ENCODE measurements at places on chromosomes 7 and 10.

- no peak for DNase-seq
Measured at GRCh38 chr7:15073301-15073700, 170.8 kb upstream of the DGKB start.

- no peak for DNase-seq
Measured at GRCh38 chr7:9945131-9945530, 1028.5 kb upstream of the PHF14 start.

GRCh38 chr10:99926925-99927720 is 82.6 kb downstream of the DNMBP start:
- peak; percentile 65 for DNase-seq

- DNase-seq = peak; percentile 76
Measured at GRCh38 chr7:4683884-4684565, 1.9 kb downstream of the FOXK1 start.

DNA sequence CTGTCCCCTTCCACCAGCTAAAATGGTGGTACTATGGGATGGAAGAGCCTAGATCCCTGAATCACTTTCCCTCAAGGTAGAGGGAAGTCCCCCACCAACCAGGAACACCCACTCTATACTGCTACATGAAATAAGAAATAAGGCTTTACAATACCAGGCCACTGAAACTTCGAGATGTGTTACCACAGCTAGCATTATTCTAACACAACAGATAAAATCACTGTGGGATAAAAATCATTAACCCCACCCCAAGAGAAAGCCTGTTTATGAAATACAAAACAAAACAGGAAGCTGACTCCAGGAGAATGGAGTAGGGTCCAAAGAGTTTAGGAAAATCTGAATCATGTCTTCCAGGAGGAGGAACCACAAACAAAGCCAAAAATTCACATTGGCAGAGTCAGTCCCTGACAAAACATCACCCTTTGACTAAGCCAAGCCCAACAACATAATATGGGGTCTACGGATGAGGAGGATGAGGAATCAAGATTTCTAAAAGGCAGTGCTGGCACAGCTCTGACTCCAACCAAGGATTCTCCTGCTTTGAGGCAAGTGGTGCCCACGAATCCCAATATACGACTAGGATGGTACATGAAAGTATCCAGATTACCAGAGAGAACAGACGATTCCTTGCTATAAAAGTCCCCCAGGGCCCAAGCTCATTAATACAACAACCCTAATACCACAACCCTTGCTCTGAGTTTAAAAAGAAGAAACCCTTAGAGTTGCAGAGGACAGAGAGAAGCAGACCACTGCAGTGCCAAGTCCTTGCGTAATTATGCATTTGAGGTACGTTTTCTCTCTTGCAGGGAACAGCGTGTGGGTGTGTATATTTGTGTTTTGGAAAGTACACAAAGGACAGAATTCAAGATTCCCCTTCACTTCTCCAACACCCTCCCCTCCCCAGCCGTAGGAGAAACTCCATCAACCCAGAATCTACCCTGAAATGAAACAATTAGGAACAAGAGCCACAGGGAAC is 23.7 kb downstream of the XPNPEP1 start:
- peak; percentile 35 for DNase-seq

- no peak for DNase-seq
Measured at GRCh38 chr10:11993834-11994468, 48.7 kb downstream of the UPF2 start.

DNA sequence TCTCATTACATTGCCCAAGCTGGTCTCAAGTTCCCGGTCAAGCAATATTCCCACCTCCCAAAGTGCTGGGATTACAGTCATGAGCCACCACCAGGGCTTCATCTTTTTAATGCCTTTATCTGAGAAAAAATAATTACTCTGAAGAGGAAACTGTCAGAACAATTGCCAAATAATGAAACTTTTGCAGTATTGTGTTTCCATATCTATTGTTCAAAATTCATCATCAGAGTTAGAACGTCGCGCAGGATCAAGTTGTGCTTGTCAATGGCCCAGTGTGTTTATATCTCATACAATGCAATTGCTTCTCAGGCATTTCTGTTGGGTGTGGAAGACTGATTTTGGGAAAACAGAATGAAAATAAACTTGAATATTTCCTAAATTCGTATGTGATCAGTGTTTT is 143.1 kb downstream of the ARID5B start:
- DNase-seq = no peak

GRCh38 chr7:67788669-67789068 is 792.0 kb downstream of the TYW1 start:
- DNase-seq = no peak

DNA sequence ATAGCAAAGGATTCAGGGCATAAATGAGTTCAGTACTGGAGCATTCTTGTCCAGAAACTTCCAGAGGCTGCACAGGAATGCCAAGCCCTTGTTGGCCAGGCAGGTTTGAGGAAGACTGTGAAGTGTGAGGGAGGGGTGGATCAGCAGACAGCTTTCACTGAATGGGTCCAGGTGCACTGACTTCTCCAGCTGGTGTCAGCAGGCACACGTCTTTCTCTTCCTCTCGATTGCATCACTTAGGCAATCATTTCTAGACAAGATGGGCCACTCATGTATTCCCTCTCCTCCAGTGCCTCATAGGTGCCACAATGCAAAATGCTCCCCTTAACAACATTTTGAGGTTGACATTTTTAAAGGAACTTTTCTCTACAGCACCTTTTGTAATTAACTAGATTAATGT is 15.6 kb upstream of the PLEKHS1 start:
- no peak for DNase-seq

GRCh38 chr7:2104107-2104710 is 128.5 kb downstream of the MAD1L1 start:
- peak; percentile 85 for DNase-seq

DNA sequence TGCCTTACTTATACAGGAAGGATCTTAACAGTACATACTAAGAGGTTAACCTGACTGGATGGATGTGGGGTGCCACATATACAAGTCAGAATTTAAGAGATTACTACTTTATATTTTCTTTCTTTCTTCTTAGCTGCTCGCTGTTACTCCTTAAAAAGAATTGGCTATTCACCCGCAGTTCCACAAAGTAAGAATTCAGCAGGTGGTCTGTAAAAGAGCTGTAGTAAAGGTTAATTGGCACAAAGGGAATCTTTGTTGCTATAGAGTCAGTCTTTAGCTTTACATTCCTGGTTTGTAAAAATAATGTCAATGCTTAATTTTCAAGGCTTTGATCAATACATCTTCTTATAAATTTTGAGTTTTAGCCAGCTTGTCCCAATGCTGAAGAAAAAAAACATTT is 43.2 kb downstream of the RALA start:
- no peak for DNase-seq

- DNase-seq = peak; percentile 94
Measured at GRCh38 chr10:326350-326749, 191.1 kb downstream of the ZMYND11 start.

- no peak for DNase-seq
Measured at GRCh38 chr10:80518143-80518806, 19.4 kb upstream of the SH2D4B start.

DNA sequence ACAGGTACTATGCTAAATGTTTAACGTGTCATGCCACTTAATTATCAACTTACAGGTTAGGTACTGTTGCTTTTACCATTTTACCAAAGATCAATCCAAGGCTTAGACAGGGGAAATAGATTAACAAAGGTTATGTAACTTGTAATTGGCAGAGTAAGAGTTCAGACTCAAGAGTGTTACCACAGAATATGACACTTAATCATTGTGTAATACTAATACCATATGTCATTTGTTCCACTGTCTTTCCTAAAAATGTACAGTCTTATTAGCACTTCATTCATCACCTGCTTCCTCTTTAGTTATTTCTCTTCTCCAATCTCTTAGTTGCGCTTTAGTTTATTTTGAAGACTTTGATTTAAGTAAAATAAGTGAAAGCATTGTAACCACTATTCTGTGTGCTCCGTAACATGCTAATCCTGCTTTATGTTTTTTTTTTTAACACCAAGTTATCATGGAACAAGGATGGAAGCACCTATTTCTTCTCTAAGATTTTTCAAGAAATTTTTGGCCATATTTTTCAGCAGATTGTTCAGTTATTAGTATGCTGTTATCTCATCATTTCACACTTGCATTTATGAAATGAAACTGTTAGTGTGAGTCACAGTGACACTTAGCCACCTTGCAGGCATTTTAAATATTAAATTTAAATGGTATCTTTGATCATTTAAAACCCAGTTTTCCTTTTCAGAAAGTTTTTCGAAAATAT is 197.3 kb downstream of the PHF14 start:
- DNase-seq = no peak

DNA sequence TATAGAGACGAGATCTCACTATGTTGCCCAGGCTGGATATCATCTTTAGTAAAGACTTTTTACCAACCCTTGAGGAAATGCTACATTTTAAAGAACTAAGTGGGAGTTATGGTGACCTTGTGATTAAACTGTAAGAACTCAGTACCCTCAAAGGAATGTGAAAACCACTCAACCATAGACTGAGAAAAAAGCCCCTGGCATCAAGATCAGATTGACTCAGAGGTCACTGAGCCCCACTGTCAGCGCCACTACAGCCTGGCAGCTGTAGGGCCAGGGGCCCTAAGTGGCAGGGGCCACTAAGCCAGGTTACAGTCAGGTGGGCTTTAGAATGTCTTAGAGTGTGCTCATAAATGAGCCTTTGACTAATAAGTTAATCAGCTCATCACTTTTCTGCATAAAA is 55.9 kb downstream of the APBB1IP start:
- DNase-seq = no peak

GRCh38 chr10:31158011-31158658 is 126.5 kb upstream of the ZNF438 start:
- DNase-seq = peak; percentile 32

DNA sequence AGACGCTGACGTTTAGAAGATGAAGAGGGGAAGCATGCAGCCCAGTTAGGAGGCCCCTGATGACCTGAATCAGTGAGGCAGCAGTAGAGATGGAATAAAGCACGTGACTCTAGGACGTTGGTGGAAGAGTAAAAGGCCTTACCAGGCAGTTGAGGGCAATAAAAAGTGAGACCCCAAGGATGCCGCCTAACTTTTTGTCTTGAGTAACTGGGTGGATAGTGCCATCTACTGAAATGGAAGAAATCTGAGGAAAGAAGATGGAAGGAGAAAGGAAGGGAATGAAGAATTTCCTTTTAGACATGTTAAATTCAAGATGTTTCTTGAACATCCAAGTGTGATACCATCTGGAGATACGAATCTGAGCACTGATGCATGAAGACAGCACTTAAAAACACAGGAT is 220.0 kb upstream of the LRRN3 start:
- no peak for DNase-seq

DNA sequence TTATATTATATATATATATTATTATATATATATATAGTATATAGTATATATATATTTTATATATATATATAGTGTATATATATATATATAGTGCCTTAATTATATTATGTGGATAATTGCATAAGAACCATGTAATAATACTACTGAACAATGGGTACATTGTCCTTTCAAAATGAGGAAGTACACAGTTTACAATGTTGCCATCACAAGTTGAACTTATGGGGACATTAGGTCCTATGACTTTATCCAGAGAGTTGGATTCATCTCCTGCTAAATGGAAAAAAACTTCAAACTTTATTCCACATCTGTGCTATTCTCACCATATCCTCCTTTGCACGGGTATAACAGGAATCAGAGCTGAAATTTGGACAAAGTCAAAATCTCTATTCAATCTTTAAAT is 105.0 kb upstream of the AGR3 start:
- no peak for DNase-seq

GRCh38 chr7:5662828-5663227 is 118.6 kb downstream of the RNF216 start:
- no peak for DNase-seq

- DNase-seq = peak; percentile 49
Measured at GRCh38 chr10:15791816-15792524, 68.3 kb downstream of the MINDY3 start.

DNA sequence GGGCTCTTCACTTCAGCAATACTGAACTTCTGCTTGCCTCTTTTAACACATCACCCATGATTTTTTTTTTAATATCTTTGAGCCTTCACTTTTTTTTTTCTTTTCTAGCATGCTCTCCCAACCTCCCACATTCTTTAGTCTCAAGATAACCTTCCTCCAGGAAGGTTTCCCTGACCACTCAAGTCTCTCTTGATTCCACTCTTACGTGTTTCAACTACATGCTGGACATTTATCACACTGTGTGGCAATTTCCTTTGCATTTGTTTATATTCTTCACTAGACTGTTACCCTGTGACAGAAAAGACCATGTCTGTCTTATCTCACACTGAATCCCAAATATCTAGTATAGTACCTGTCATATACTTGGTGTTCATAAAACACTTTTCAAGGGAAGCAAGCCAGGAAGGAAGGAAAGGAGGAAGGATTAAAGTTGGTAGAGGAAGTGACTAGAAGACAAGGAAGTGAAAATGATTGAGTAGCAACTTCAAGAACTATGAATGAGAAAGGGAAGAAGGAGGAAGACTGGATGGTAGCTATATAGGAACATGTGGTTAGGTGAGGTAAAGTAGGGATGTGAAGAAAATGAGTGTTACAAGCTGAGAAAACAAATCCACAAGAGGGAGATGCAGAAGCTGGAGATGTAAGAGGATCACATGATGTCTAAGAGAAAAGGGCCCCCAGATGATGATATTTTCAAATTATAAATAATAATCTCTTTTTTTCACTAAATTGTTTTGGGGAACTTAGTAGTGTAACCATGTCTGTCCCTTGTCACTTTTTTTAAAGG is 40.4 kb downstream of the IFIT5 start:
- peak; percentile 91 for DNase-seq

DNA sequence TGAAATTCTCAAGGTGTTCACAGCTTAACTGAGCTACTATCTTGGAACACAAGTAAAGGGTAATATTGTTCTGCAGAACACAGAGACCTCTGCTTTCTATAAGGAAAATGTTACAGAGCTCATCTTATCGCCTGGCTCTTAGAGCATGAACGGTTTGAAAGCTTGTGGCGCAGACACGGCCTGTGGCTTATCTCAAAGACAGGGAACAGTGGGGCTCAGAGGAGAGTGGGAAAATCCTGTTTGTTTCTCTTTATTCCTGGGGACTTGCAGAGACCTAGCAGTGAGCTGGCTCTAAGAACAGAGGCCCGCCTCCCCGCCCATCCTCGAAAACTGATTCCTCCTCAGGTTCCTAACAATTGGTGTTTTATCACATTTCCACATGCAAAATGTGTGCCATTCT is 131.7 kb downstream of the EMX2 start:
- no peak for DNase-seq

- peak; percentile 68 for DNase-seq
Measured at GRCh38 chr10:124354411-124355382, 64.0 kb downstream of the OAT start.

DNA sequence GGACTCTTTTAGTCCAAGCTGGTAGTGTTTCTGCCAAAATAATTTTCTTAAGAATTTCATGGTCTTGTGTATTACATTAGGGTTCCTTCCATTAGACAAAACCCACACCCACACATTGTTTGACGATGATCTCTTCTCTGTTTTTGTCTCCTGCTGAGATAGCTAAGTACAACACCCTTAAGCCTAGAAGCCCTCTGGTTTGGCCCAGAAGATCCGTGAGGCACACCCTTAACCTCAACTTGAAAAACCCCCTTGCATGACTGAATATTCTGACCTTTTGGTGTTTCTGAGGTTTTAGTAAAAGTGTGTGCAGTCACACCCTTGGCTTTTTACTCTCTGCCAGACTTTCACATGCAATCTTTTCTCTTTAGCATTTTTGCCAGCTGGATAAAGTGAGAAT is 29.3 kb upstream of the ERCC6 start:
- peak; percentile 94 for DNase-seq
